Activated CD4-positive, alpha-beta T cell treated with anti-CD3 and anti-CD28 coated beads, Interleukin-2, amount 10 ng/mL, durations not matched to agents 7 days and 5 days (primary cell): ENCODE measurements at places on chromosomes 7 and 10. TPM values are rescaled to one million over a fixed set of nuclear protein-coding genes. Genes with fewer than 3 reads are reported as not detected.

Gene ENKUR
- total RNA-seq: not detected

Gene LIPJ
- total RNA-seq: not detected

Gene FAM237B
- not detected for total RNA-seq

Gene ZNF33B
- 32.9 TPM for total RNA-seq

Gene SUPV3L1
- total RNA-seq: 34.5 TPM

Gene GCK
- not detected for total RNA-seq

Gene ZNF746
- total RNA-seq: 21.0 TPM

Gene SLC26A3
- total RNA-seq: not detected

Gene LRRD1
- total RNA-seq: not detected

Gene TRPV6
- not detected for total RNA-seq

Gene PARG
- 41.3 TPM for total RNA-seq

Gene C1GALT1
- total RNA-seq: 61.4 TPM

Gene HMX2
- total RNA-seq: not detected

Gene PRSS1
- not detected for total RNA-seq

Gene ANKRD26
- 10.3 TPM for total RNA-seq

Gene SFTPA1
- total RNA-seq: not detected

Gene NET1
- total RNA-seq: 39.1 TPM
